CD4-positive, alpha-beta T cell treated with Interleukin-6 for 4 hours (primary cell): ENCODE measurements at places on chromosomes 4 and X.
A peak's percentile ranks its signal among the peaks of the same experiment; 100 is the strongest.

DNA sequence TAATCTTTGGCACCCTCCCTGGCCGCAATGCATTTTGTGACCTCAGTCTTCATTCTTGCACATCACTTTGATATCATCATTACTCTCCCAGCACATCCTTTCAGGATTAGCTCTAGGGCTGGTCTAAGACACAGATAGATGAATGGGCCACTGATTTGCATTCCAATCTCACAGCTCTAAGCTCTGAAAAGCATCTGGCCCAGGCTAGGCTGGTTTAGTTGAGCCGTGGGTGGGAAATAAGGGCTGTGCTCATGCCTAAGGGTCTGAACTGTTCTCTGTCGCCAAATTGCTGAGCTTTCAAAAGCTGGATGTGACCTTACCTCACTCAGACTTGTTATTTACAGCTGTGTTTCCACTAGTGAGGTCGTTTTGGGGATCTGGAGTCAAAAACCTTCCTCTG lies 30.0 kb upstream of the SLC9A7 start:
- no peak for DNase-seq

GRCh38 chrX:7047951-7048350 lies 99.6 kb upstream of the STS start:
- DNase-seq = no peak

GRCh38 chrX:47838361-47838760 lies 1.7 kb downstream of the ZNF81 start:
- DNase-seq = no peak

DNA sequence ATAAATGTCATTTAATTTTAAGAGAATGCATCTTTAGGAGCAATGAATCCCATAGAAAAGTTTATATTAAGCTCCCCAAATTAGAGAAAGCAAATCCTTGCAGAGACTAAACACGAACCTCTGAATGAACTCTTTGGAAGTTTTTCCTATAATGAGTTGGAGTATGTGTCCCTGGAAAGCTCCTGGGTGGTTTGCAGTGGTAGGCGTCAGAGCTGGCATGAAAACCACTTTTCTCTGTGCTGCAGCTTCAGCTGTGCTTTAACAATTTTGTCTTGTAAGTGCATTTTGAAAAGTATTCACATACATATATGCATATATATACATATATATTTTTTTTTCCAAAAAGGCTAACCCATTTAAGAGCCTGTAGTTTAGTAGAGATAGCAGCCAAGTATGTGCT lies 148.7 kb upstream of the TBC1D9 start:
- DNase-seq = no peak

GRCh38 chrX:46820391-46821100 lies 16.3 kb upstream of the RP2 start:
- no peak for DNase-seq

- no peak for DNase-seq
Measured at GRCh38 chrX:45165726-45166125, 35.0 kb downstream of the DIPK2B start.

- no peak for DNase-seq
Measured at GRCh38 chrX:134718966-134719317, 60.7 kb upstream of the PLAC1 start.

DNA sequence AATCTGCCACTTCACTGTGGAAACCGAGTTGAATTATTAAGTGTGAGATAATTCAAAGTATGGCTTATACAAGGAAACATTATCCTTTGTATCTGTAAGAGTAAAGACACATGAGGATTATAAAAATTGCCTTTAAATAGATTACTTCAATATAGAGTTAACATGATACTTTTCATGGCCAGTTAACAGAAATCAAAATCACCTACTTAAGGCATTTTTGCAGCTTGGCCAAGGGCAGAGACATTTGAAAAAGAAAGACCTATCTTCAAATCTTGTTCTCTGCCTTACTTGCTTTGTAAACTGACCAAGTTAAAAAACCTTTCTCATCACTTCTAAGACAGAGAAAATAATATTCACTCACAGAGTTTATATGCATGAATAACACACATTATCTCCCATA lies 44.9 kb upstream of the GUCY1B1 start:
- no peak for DNase-seq

- no peak for DNase-seq
Measured at GRCh38 chr4:99100876-99101275, 12.3 kb upstream of the ADH5 start.

DNA sequence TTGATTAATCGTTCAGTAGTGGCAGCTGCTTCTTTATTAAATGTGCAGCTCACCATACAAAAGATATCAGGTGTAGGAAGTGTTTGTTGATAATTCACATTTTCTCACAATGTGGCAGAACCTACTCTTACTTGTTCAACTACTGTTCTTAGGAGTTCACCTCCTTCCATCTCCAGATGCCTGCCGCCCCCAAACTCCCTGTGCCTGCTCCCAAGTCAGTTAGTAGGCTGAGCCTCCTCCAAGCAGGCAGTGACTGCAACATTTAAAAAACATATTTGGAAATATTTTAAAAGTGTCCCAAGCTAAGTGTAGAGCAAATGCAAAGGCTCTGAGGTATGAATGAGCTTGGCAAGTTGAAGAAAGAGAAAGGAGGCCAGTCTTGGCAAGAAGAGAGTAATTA lies 100.2 kb downstream of the AFF2 start:
- no peak for DNase-seq

DNA sequence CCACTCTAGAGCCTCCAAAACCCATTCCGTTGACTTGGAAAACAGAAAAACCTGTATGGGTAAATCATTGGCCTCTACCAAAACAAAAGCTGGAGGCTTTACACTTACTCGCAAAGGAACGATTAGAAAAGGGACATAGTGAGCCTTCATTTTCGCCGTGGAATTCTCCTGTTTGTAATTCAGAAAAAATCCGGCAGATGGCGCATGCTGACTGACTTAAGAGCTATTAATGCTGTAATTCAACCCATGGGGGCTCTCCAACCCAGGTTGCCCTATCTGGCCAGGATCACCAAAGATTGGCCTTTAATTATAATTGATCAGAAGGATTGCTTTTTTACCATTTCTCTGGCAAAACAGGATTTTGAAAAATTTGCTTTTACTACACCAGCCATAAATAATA lies 60.8 kb downstream of the ZNF732 start:
- DNase-seq = peak; percentile 58

- DNase-seq = no peak
Measured at GRCh38 chrX:11097933-11098332, 13.2 kb upstream of the HCCS start.

DNA sequence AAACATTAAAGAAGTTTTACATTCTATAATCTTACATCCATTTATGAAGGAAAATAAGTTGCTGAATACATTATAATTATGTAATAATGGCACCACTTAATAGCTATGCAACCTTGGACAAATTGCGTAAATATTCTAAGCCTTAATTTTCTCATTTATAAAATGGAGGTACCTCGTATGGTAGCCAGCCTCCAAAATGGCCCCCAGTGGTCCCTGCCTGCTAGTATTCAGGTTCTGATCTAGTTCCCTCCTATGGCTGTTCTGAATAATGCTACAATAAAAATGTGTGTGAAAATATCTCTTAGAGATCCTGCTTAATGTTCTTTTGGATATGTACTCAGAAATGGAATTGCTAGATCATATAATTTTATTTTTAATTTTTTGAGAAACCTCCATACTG lies 11.0 kb upstream of the NKX3-2 start:
- no peak for DNase-seq

- DNase-seq = no peak
Measured at GRCh38 chrX:40102393-40103381, 4.9 kb upstream of the BCOR start.

- DNase-seq = no peak
Measured at GRCh38 chr4:94561249-94562024, 109.7 kb downstream of the PDLIM5 start.

GRCh38 chr4:100188829-100189228 lies 1.4 kb downstream of the DDIT4L start:
- no peak for DNase-seq

DNA sequence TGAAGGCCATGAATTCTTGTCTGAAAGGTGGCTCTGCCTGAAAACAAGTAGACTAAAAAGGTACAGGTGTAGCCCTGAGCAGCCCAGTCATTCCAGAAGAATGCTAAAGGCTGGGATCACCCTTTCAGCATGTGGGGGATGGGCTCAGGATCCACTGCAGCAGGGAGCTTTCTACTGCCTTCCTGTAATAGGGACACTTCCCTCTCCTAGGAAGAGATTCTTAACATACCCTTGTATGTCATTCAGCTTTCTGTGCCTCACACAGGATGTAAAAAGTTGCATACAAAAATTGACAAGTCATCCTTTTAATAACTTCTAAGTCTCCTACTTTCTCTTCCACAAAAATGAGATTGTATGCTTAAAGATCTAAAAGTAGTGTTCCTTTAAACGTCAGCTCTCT lies 123.3 kb downstream of the ZNF518B start:
- no peak for DNase-seq

GRCh38 chrX:16028576-16028975 lies 94.8 kb upstream of the GRPR start:
- DNase-seq = no peak

- no peak for DNase-seq
Measured at GRCh38 chrX:17187136-17187756, 187.8 kb upstream of the NHS start.

GRCh38 chr4:37422102-37422501 lies 177.6 kb downstream of the NWD2 start:
- no peak for DNase-seq

- DNase-seq = no peak
Measured at GRCh38 chr4:13849778-13850177, 222.3 kb upstream of the BOD1L1 start.

GRCh38 chr4:168411318-168412150 lies 68.8 kb downstream of the DDX60L start:
- DNase-seq = no peak

- no peak for DNase-seq
Measured at GRCh38 chr4:150152766-150153165, 74.5 kb downstream of the DCLK2 start.

GRCh38 chr4:48431401-48431800 lies 51.7 kb upstream of the SLC10A4 start:
- DNase-seq = no peak

DNA sequence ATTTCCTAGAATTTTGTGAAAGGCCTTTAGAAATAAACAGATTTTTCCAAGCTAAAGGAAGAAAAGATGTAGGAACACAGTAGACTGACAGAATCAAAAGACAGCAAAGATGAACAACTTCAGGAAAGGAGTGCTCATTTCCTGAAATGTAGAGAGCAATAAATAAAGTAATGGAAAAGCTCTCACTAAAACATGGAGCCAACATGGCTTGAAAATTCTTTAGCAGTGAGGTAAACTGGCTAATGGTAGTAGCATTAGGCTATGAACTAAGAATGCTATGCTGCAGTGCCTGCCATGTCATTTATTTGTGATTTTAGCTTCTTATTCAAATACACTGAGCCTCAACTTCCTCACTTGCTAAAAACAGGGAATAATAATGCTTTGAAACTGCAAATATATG lies 108.7 kb downstream of the IQCM start:
- no peak for DNase-seq

- DNase-seq = no peak
Measured at GRCh38 chr4:75142850-75143249, 209.9 kb downstream of the PARM1 start.
